ENCODE measurements at places on chromosomes 4 and X.

DNA sequence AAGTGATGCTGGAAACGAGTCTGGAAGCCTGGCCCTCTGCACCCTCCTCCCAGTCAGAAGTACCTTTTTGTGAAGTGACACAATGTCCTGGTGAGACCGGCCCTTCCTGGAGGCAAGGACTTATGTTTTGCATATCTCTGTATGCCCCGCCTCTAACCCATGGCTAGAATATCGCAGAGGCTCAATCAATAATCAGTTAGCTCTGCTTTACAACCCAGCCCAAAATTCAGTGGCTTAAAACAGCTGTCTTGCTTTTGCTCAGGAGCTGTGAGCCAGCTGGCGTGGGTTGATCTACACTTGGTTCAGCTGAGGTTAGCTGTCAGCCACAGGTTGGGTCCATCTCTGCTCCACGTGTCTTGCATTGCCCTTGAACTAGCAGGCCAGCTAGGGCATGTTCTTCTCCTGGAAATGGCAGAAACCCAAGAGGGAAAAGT lies 98.8 kb upstream of the METTL14 start:
- no peak for DNase-seq

DNA sequence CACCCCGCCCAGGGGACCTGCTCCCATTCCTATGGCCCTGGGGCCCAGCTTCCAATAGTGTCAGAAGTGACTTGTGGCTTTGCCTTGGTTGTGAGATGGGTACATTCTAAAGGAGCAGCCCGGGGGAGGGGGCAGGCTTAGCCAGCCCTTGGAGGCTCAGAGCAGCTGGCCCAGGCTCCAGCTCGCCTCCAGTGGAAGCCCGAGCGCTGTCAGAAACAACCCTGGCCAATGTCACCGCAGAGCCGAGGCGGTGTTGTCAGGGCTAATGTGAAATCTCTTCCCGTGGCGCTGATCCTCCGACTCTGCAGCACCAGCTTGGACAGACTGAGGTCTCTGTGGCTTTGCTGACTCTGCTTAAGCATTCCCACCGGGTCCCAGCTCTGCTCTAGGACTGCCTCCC lies 29.2 kb upstream of the ZNF81 start:
- no peak for DNase-seq

DNA sequence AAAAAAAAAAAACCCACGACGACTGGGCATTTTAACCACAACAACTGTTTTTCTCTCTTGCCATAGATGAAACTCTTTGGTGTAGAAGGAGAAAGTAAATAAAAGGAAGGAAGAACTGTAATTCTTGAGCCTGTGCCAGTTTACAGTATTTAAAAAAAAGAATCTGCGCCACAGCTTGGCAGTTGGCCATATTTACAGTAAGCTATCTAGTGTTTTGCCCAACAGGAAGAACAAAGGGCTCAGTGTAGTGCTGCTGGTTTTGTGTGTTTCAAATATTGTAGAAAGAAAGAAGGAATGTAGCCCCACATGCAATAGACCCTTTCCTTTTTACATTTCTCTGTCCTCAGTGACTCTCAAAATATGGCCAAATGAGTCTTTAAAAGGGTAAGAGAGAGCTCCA lies 66.1 kb downstream of the NR3C2 start:
- peak; percentile 2 for DNase-seq

GRCh38 chr4:82293304-82293703 lies 80.5 kb downstream of the HNRNPD start:
- DNase-seq: no peak

DNA sequence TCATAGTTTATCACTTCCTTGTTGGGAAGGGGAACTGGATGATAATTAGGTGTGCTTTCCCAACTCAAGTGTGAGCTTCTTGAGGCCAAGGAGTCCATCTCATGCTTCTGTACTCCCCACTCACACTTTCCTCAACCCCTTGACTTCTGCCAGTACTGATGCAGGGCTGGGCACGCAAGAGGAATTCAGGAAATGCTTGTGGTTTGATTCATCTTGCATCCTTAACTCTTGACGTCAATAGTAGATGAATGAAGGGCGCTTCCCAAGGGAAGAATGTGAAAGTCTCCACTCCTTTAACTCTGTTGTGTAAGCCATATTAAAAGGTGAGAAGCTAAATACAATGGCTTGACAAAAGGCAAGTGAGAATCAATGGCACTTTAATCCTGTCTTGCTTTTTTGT lies 101.8 kb downstream of the AGTR2 start:
- DNase-seq: peak; percentile 31

Measured in HFF-Myc (cell line).